Left ventricle myocardium superior (tissue), 1 donor: ENCODE measurements at places on chromosomes 12 and 14. TPM values are rescaled to one million over a fixed set of nuclear protein-coding genes. Genes with fewer than 3 reads are reported as not detected.

GRCh38 chr12:10612984-10613348, 443 bp downstream of the MAGOHB start:
- no peak for DNase-seq

- DNase-seq, result peak; percentile 48
These were observed 90.9 kb downstream of the ACTN1 start for GRCh38 chr14:68888025-68888850.

- no peak for DNase-seq
These were observed 100.3 kb downstream of the DAD1 start for GRCh38 chr14:22488522-22489243.

- DNase-seq, result no peak
These were observed 74.2 kb downstream of the RBM19 start for GRCh38 chr12:113891739-113892520.

GRCh38 chr12:69701826-69702225, 2.7 kb upstream of the BEST3 start:
- no peak for DNase-seq

GRCh38 chr12:57632073-57632957, 686 bp downstream of the B4GALNT1 start:
- DNase-seq, result no peak

- DNase-seq, result no peak
These were observed 18.6 kb upstream of the GPATCH2L start for GRCh38 chr14:76133103-76133502.

- DNase-seq, result peak; percentile 39
These were observed 2.7 kb downstream of the TGFB3 start for GRCh38 chr14:75979071-75979571.

DNA sequence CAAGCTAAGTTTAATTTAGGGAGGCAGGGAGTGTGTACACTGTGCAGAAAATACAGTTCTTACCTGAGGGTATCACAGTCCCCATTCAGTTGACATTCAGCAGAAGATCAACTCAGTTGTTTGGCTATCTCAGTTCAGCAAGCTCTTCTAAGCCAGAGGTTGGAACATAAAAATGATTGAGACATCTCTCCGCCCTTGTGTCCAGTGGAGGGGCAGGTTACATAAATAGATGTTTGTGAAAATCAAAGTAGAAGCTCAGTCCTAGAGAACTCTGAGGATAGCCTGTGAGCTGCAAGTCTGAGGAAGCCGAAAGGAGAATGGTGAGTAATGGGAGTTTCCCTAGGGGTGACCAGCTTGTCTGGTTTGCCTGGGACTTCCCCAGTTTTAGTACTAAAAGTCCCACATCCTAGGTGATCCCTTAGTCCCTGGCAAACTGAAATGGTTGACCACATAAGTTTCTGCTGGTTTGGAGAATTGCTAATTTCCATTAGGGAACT, 251.4 kb upstream of the ATP2B1 start:
- DNase-seq, result no peak

DNA sequence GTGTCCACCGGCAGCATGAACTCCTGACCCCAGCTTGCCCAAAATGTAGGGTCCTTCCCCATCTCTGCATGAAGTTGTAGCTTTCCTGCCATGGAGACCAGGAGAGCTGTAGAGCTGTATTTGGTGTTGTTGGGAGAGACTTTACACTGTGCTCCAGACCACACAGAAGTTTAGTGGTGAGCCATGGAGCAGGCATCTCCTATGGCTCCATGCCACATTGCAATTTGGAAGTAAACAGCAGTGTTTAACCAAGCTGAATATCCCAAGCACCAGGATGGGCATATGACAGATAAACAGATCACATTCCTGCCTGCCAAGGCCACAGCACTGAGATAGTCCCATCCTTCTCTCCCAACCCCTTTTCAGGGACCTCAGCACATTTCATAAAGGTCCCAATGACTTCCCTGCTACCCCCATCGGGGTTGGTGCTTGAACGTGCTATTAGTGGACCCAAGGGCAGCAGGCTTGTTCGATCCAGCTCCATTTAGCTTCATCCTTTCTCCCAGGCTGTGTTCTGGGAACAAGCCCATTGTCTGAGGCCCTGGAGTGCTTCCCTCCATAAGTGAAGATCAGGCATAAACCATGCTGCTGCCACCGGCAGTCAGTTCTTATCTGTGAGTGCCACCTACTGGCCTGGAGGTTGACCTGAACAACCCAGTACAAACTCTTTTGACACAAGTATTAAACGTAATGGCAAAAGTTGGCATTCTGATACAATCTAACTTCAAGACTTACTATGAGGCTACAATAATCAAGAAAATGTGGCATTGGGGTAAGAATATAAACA, 172.3 kb upstream of the ATXN7L3B start:
- DNase-seq, result no peak

- no peak for DNase-seq
These were observed 113.4 kb downstream of the CRADD start for GRCh38 chr12:93790472-93791152.

- DNase-seq, result peak; percentile 40
These were observed 515.7 kb upstream of the ATXN7L3B start for GRCh38 chr12:74021937-74022336.

- DNase-seq, result no peak
These were observed 235.5 kb downstream of the ADAMTS20 start for GRCh38 chr12:43316520-43316919.

GRCh38 chr14:89352976-89353765, 63.9 kb downstream of the FOXN3 start:
- no peak for DNase-seq

GRCh38 chr12:91379051-91379775, 196.6 kb upstream of the DCN start:
- DNase-seq, result no peak

GRCh38 chr12:64652346-64652745, 42.1 kb downstream of the RASSF3 start:
- no peak for DNase-seq

DNA sequence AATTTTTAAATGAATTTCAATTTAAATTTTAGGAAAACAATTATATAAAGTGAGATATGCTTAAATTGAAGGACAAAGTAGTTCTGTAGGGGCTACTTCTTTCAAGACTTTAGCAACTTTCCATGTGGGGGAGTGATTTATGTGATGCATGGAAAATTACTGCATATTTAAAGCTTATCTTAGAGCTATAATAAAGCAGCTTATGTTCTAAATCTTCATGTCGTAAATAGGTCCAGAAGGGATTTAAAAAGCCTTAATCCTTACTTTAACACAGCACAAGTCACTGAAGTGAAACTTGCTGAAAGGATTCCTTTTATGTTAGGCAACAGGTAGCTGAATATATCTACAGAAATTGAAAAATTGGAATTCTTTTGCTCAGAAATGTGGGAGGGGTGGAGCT, 340.4 kb downstream of the NAV3 start:
- no peak for DNase-seq

DNA sequence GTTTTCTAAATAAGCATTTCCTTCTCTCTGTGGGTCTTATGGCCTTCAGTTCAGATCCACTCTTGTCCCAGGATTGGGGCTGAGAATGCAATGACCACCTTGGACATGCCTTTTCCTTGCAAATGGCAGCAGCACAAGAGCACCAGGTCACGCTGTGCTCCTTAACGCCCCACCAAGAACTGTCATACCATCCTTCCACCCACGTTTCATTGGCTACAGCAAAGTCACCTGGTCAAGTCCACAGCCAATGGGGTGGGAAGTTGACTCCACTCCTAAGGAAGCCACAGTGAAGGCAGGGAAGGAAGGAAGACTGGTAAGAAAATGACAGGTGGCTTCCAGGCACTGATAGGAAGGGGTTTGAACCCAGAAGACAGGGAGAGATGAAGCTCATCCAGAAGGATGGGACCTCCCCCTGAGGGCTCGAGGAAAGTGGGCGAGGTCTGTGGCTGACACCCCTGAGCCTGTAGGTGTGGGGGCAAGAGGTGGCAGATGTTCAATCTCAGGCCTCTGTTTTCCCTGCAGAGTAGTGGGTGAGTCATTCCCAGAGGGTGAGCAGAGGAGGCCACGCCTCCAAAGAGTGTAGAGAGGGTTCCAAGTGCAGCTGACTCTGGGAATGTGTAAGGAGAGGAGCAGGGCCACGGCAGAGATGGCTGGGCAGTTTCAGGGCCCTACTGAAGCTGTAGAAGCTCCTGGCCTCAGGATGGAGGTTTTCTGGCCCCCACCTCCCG, 113.5 kb upstream of the VRK1 start:
- DNase-seq, result no peak

- no peak for DNase-seq
These were observed 66.7 kb downstream of the RESF1 start for GRCh38 chr12:32025906-32026305.

DNA sequence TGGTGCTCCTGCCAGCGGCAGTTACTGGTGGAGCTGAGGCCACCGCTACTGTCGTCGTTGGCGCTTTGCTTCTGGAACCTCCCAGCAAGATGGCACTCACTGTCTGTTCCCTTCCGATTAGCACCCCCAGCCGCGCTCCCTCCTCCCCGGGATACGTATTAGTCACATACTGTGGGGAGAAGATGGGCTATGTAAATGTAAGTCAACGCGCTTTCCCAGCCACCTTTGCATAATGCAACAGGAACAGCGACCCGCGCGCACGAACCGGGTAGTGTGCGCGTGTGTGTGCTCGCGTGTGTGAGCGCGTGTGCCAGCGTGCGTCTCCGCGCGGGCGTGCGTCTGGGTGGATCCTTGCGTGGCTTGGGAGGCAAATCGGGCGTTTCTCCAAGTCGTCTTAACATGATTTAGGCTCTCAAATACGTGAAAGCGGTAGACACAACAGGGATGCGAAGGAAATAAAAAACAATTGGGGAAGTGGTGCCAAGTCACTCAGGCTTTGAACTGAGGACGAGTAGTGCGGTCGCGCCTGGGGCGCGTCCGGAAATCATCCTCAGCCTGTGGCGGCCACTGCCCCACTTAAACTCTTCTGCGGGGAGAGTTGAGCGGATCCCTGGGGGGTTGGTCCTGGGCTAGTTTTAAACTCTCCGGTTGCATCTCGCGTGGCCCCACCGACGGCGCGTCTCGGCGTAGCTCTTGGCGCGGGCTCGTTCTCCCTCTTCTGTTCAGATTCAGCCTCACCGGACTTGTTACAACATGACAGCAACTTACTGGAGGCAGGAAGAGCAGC, 1.8 kb downstream of the FLRT2 start:
- peak; percentile 67 for DNase-seq

DNA sequence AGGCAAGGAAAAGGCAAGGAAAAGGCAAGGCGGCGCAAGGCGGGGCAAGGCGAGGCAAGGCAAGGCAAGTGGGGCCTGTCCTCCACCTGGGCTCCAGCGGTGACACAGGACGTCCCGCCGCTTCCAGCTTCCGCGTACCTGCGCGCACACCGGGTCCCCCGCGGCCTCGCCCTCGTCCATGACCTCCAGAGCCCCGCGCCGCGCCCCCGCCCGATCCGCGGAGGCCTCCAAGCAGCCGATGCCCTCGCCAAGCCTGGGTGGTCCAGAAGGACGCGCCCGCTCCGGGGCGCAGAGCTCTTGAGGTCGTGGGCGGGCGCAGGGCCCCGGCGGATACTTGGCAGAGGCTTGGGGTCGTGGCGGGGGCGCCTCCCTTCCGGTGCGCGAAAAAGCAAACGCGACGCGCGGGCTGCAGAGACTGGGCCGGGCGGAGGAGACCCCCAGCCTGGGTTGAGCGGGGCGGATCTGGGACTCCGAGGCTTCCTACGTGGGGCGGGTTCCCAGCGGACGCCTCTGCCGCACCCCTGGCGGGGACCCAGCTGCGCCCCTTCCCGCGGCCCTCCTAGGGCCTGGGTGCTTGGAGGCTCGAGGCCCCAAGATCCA, 60.8 kb upstream of the EIF5 start:
- no peak for DNase-seq

GRCh38 chr12:12224240-12224940, 42.5 kb downstream of the LRP6 start:
- DNase-seq, result no peak

GRCh38 chr12:85747941-85748495, 88.2 kb downstream of the RASSF9 start:
- no peak for DNase-seq

DNA sequence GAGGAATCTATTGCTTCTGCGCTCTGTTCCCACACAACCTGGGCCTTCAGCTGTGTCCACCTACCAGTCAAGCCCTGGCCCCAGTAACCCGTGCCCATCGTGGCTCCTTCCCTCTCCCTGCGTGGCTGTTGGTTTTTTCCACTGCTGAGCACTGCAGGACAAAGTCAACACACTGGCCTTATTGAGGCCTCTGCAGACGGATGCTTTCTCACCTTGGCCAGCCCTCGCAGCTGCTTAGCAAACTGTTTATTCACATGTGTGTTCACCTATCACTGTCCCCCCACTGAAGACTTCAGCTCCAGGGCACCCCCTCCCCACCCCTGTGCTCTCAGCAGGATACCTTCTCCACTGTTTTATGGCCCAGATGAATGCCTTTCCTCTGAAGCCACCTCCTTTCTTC, 12.8 kb upstream of the GPX2 start:
- DNase-seq, result no peak

GRCh38 chr14:74580275-74580672, 31.8 kb downstream of the LTBP2 start:
- no peak for DNase-seq

GRCh38 chr12:55659486-55660385, 23.0 kb downstream of the OR10P1 start:
- DNase-seq, result peak; percentile 52

DNA sequence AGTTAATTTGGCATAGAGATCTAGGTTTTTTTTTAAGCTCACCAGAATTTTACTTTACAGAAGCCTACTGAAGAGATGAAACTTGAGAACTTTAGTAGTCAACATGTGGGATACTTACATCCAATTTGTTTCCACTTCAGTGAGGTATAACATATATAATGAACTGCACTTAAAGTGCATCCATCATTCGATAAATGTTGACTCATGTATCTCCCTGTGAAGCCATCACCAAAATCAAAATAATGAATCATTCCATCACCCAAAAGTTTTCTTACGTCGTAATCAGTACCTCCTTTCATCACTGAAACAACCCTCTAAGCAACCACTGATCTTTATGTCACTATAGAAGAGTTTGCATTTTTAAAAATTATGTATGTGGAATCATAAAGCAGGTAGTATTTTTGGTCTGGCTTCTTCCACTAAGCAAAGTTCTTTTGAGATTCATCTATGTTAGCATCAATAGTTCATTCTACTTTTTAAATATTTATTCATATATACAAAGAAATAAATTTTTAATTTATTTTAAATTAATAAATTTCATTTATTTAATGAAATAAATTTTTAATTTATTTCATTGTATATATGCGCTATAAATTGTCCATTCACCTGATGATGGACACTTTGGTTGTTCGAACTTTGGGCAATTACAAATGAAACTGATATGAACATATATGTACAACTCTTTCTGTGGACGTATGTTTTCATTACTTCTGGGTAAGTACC, 2.0 kb upstream of the CPNE8 start:
- no peak for DNase-seq

GRCh38 chr12:99567072-99567471, 80.5 kb upstream of the GARIN6 start:
- DNase-seq, result no peak

Gene LPAR5
- 8.6 TPM for total RNA-seq

Gene NYNRIN
- 7.3 TPM for total RNA-seq

Gene LYZ
- 51.1 TPM for total RNA-seq

Gene CCDC38
- total RNA-seq, result 0.15 TPM

Gene TAS2R14
- total RNA-seq, result 0.45 TPM

Gene HRK
- total RNA-seq, result 0.20 TPM

Gene ANKRD33
- not detected for total RNA-seq

Gene LMO3
- 2.6 TPM for total RNA-seq

Gene TMTC2
- 4.7 TPM for total RNA-seq

Gene DTX1
- total RNA-seq, result 2.4 TPM

Gene ZDHHC22
- total RNA-seq, result not detected

Gene PLA2G1B
- total RNA-seq, result not detected

Gene PMCH
- total RNA-seq, result not detected

Gene PRB2
- total RNA-seq, result not detected

Gene TAS2R19
- total RNA-seq, result 0.77 TPM

Gene PPFIBP1
- 332 TPM for total RNA-seq
